Fibroblast of the conjunctiva (primary cell): ENCODE measurements at places on chromosomes 7 and 10.

- no peak for DNase-seq
These were observed 118.8 kb downstream of the NRP1 start for GRCh38 chr10:33215635-33216034.

GRCh38 chr7:93374345-93374940 lies 142.3 kb downstream of the VPS50 start:
- DNase-seq, result peak; percentile 3

GRCh38 chr7:155795951-155796350 lies 16.3 kb downstream of the SHH start:
- no peak for DNase-seq

DNA sequence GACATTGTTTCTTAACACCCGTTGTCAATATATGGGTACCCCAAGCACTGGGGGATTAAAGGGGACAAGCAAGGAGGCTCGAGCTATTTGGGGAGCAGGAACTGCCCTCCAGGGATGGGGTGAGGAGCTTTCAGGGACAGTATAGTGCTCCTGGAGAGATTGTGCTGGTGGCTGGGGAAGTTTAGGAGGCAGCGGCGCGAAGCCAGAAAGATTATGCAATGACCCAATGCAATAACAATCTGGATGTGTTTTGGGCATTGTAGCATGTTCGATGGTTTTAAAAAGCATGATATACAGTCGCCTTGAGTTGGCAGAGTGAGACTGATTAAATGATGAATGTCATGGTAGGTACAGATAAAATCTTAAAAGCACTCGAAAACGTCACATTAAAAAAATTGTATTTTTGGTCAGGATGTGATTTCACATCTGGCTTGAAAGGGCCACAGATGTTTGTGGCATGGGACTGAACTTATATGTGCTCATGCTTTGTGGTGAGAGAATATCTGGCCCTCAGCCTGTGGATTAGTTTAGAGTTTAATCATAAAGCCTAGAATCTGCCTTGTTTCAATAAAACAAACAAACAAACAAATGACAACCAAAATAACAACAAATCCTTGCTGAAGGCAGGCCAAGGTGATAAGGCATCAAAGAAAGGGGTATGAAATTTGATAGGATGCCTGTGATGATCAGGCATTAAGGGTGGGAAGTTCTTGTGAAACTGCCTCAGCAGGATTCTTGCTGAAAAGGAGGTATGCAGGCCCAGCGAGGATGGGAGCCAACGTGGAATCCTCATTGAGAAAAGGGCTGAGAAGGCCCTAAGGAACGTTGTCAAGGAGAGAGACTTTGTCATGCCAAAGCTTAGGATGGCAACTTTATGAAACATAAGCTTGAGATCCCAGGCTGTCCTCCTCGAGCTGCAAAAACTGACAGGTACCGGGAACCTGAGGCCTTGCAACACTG lies 417.1 kb upstream of the KLF6 start:
- no peak for DNase-seq

DNA sequence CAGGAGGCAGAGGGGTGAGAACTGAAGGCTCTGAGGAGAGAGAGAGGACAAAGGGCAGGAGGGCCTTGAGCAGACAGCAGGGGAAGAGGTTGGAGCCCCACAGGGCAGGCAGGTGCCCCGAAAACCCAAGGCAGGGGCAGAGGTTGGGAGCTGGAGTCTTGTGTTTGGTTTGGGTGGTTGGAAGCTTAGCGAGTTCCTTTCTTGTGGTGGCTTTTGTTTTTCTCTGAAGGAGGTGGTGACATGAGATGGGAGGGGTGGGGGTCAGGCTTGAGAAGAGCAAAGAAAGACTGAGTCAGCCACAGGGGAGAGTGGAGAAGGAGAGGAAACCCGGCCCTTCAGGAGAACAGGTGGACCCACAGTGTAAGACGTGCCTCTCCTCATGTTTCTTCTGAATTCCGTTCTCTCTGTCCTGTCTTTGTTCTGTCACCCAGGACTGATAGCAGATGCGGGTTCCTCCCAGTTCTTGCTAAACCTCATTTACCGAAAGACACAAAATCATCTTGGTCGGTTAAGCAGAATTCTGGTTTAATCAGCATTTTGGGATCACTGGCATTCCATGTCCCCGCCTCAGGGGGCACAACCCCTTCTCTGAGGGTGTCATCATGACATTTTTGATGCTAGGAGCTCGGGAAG lies 95.3 kb downstream of the INSYN2A start:
- no peak for DNase-seq
